ENCODE measurements at places on chromosomes 4 and X.
A peak's percentile ranks its signal among the peaks of the same experiment; 100 is the strongest.

GRCh38 chrX:140917354-140918115, 84.9 kb upstream of the SPANXB1 start:
- DNase-seq = no peak

GRCh38 chr4:174537634-174538033, 15.3 kb upstream of the HPGD start:
- no peak for DNase-seq

DNA sequence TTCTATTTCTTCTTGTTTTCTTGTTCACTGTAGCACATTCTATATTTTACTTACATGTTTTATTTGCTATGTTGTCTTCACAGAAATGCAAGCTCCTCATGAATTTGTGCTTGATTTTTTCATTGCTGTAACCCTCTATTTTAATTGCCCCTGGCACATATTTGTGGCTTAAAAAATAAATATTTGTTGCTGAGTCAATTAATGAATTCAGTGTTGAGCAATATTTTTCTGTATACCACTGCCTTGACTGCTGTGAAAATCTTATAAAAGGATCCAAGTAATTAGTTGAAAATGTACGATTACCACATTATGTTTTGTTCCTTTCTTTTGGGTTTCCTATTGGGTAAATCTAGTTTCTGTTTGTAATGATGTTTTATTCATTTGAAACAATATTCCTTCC, 68.5 kb downstream of the FAM47A start:
- DNase-seq = no peak

DNA sequence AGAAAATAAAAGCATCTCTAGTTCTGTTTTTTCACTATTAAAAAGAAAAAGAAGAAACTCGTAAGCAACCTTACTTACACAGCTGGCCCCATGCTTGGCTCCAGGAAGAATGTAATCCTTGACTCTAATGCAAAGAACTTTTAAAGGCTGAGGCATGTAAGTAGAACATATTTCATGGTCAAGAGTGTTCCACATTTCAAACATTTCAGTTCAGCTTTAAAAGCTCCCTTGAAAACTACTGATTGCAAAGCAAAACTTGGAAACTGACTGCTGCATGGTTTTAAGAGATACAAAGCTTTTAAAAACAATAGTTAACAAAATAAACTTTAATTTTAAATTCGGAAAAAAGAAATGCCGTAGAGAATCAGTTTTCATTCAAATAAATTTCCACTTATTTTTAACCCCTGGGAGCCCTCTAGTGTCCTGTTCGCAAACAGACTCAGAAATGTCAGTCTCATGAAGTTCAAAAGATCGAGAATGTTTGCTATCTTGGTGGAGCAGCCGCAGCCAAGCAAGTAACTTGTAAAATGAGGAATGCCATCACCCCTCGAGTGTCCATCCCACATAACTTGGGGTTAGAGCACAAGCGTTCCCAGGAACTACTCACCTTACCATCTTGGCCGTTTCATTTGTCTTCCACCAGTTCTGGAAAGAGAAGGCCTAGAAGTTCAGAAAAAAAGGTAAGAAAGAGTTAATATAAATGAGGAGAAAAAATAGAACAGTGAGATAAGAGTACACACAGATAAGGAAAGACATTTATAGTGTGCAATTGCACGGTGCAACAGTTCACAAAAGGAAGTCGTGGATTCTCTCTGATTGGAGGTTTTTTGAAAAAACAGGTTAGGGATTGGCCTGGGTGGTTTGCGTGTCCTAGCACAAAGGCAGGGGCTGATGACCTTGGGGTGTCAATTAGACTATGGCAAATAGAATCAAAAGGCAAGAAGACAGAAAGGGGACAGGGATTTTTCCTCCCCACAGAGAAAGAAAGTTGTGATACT, at the start of gene GASK1B:
Gene GASK1B, minus strand, starts transcription at position 765 of the 998 bp plus-strand sequence. CDS start 1,650 bp downstream, outside the sequence.
- no peak for DNase-seq

GRCh38 chr4:73822389-73822788, 14.1 kb upstream of the CXCL6 start:
- DNase-seq = no peak

- no peak for DNase-seq
Observed at GRCh38 chrX:139495324-139495723, 35.2 kb upstream of the F9 start.

DNA sequence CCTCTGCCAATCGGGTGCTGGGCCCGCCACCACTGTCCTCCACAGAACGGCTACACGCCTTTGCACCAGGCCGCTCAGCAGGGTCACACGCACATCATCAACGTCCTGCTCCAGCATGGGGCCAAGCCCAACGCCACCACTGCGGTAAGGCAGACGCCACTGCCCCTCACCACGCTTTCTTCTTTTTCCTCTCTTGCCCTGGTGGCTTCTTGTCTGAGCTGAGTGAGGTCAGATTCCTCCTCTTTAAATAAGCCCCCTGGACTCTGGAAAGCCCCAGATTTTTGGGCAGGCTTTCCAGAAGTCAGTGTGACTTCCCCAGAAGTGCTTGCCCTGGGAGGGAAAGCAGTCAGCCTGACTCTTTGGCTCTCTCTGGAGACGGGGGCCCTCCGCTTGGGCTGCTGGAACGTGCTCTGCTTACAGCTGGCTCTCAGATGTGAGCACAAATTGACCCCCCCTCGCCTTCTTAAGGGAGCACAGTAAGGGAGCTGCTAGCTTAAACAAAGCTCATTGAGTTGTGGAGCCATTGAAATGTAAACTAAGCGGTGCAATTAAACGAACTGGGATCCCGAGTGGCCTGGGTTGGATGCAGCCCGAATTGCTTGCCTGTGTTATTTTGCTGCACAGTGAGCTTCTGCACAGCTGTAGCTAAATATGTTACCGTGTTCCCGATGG, 243.1 kb downstream of the ANK2 start:
- peak; percentile 54 for DNase-seq

GRCh38 chrX:130136496-130136895, 26.2 kb upstream of the ELF4 start:
- no peak for DNase-seq

DNA sequence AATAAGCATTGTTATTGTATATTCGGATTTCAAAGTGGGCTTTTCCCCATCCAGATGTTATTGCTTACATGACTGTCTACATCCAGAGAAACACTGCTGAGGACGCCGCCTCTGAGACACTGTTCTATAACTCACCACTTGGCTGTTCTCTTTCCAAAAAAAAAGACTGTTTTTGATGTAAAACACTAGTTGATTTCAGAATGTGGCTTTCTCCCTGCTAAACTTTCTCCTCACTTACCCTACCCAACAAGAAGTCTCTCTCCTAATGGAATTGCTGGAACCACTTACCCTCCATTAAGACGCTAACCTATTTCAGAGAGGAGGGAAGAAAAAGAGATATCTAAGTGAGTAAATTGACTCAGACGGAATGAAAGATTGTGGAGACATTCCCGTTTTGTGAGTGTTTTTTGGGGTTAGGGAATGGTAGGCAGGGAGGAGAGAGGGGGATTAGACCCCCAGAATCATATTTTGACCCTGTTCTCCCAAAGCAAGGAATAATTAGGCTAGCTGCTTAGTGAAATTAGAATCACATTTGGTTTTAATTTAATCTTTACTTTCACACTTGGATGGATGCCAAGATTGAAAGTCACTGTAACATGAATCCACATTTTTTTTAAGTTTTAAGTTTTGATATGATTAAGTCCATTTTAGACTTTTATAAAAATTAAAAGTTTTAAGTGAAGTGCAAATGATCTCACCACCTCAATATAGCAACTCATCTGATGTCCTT, 174.9 kb downstream of the CHIC2 start:
- no peak for DNase-seq

DNA sequence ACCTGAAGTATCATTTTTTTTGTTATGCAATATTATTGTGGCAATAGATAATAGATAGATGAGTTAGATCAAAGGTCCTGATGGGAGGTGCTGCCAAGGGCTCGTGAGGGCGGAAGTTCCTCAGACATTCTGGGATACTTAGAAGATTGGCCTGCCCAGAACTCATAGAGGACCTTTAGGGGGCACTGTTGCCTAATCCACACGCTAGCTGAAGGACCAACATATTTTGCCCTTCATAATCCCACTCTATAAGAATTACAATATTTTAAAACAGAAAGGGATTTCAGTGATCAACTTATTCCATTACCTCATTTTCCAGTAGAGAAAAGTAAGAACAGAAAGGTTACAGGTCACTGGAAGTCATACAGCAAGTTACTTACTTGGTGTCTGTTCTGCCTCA, 22.9 kb upstream of the COX7B2 start:
- no peak for DNase-seq
